ENCODE measurements at places on chromosomes 5 and 9.

- no peak for DNase-seq
Observed at GRCh38 chr9:136949239-136949816, 2.7 kb upstream of the LCN12 start.

DNA sequence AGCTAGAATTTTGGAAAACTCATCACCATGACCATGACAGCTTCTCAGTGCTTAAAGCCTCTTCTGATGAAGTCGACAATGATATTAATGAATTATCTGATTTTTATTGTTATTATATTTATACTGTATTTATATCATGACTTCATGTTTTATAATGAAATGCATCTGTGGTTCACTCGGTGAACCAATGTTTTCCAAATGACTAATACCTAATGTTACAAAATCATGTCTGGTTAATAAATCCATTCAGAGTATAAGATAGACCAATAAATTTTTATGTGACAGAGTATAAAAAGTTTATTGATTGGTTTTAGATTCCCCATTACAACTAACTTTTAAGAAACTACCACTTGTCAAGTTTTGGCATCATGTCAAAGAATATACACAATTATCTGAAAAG is 416.5 kb downstream of the MLLT3 start:
- DNase-seq = no peak

DNA sequence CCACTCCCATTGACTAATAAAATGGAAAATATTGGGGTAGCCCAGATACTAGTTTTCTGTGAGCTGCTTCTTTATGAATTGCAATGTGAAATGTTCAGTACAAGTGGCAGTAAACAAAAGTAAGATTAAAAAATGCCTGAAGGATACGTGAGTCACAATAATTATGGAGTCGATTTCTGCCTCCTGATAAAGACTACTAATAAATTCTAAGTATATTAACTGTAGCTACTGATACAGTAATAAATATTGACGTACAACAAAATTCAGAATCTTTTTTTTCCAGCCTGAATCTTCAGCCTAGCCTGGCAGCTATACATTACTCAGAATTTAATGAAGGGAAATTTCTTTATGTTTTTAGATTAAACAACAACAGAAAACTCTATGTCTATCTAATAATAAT is 218.1 kb downstream of the MPDZ start:
- DNase-seq = no peak

GRCh38 chr5:31768784-31769183 is 129.9 kb downstream of the PDZD2 start:
- DNase-seq = no peak

DNA sequence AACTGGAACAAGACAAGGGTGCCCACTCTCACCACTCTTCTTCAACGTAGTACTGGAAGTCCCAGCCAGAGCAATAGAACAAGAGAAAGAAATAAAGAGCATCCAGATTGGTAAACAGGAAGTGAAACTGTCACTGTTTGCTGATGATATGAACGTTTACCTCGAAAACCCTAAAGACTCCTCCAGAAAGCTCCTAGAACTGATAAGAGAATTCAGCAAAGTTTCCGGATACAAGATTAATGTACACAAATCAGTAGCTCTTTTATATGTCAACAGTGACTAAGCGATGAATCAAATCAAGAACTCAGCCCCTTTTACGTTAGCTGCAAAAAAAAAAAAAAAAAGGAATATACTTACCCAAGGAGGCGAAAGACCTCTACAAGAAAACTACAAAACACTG is 306.6 kb downstream of the PLK2 start:
- no peak for DNase-seq

GRCh38 chr5:28896949-28897348 is 1858.6 kb upstream of the CDH9 start:
- DNase-seq = no peak

DNA sequence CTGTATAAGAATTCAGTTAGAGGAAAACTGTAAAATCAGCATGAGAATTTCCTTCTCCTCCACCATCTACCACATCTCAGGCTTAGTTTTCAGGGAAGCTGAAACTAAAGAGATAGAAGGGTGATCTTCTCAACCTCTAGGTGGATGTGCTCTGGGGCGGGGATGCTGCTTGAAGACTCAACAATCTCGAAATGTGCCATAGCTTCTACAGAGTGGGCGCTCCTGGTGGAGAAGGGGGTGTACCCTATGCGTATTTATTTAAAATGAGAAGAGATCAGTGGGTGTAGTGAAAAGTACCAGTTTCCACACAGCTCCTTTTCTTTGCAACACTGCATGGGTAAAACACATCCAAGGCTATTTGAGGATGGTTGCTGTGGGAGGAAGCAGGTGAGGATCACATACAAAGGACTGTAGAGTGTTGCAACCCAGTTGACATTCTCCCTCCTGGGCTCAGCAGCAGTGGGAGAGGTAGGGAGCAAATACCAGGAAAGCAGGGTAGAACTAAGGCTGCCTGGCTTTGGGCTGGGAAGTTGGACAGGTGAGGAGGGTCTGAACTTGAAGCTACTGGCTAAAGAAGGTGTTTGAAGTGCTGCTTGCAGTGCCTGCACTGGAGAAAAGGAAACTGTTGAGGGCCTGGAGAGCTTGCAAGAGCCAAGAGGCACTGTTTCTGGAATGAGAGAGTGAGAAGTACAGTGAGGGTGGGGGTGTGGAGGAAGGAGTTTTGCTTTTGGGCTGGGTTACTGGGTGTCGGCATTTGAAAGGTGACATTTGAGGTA is 73.1 kb downstream of the MAST4 start:
- no peak for DNase-seq

GRCh38 chr5:156815988-156816599 is 34.0 kb upstream of the PPP1R2B start:
- DNase-seq = no peak

- DNase-seq = no peak
Observed at GRCh38 chr9:3436629-3437420, 89.0 kb downstream of the RFX3 start.

DNA sequence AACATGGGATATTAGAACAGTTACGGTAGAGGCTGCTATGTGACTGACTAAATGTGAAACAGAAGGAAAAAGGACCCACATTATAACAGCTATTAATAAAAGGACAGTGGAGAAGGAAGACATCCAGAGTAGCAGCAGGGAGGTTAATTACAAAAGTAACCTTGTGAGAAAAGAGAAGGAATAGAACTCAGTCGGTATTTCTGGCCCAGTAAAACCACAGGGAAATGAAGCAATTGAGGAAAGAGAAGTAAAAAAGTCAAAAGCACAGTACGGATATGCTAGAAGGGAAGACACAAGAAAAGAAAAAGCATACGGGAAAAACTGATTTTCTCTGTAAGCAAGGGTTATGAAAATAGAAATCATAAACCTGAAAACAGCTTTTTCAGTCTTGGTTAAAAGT is 164.7 kb downstream of the RFX3 start:
- DNase-seq = no peak

DNA sequence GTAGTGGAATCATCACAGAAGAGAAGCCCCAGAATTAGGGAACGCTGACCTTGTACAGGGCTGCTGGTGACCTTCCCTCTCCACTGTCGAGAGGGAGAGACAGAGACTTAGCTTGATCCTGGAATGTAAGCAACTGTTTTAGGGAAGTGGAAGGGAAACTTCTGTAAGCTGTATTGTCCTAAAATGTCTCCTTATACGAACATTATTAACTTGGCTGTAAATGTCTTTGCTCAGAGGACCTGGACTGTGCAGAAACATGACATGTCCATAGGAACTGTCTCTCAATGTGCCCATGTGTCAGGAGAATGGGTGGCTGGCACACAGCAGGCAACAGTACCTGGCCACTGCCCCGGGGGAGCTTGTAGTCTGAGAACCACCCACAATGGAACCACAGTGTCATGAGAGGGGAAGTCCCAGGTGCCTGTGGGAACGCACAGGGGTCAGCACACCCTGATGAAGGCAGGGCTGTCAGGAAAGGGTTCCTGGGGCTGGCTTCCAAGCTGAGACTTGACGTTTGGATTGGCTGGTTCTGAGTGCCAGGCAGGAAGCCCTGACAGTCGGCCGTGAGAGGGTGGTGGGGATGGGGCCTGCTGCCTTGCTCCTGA is 34.0 kb downstream of the DAP start:
- no peak for DNase-seq

GRCh38 chr5:13217636-13218035 is 726.9 kb downstream of the DNAH5 start:
- DNase-seq = no peak

GRCh38 chr9:87639949-87640348 is 86.0 kb upstream of the CTSL start:
- DNase-seq = no peak

- no peak for DNase-seq
Observed at GRCh38 chr5:67887748-67888161, 327.8 kb upstream of the PIK3R1 start.

DNA sequence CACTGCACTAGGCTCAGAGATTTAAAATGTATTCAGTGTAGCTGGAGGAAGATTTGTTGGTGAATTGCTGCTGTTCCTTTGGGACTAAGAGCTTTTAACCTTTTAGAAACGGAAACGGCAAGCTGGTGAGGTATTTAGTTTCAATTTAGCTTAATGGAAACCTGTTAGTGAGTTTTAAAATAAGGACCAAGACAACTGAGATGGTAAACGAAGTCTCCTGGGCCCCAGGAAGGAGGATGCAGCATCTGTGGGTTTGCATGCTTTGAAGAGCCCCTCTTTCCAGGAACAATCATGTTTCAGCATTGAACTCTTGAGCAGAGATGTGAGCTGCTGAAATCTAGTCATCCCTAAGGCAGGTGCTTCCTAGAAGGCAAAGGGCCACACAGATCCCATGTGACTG is 16.5 kb downstream of the DNAI1 start:
- no peak for DNase-seq

GRCh38 chr9:117752894-117753293 is 48.7 kb downstream of the TLR4 start:
- no peak for DNase-seq

- no peak for DNase-seq
Observed at GRCh38 chr5:52809884-52810283, 22.2 kb downstream of the ITGA1 start.

- DNase-seq = no peak
Observed at GRCh38 chr5:84614906-84615305, 230.2 kb upstream of the EDIL3 start.

GRCh38 chr5:58890701-58891085 is 307.8 kb downstream of the RAB3C start:
- DNase-seq = no peak

DNA sequence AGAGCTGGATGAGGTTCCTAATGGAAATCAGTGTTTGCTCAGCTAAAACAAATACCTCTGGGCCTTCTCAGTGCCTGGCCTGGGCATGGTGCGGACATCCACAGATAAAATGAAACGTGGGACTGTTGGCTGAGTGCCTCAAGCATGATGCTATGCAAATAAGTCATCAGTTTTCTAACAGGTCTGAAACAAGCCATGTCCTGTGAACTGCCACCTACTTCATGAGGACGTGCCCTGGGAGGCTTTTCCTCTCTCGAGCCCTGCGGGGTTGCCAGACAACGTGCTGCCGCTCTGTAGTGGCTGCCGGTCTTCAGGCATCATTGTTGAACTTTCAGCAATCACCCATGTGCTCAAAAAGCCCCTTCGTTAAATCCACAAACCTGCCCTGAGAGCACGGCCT is 240.4 kb upstream of the IRX2 start:
- no peak for DNase-seq

DNA sequence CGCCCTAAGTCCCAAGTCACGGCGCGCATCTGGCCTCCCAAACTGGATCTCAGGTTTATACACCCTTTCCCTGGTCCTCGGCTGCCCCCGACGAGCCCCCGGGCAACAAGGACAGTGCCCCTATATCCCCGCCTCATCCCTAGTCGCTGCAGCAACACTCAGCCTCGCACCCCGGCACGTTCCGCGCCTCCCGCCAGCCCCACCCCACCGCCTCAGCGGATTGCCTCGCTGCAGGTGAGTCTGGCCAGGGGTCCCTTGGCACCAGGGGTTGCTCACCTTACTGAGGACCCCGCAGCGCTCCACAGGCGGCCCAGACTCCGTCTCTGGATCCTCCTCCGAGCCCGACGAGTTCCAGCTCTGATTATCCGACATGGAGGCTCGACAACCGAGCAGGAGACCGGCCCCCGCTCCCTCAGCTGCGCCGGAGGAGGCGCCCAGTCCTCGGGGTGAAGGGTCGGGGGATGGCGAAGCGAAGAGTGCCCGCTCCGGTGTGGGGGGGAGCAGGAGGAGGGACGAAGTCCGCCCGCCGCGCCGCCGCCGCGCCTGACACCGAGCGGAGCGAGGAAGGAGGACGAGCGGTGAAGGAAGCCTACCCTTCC is 494 bp downstream of the CERT1 start:
- DNase-seq = no peak

- DNase-seq = no peak
Observed at GRCh38 chr5:119532637-119533036, 80.3 kb downstream of the HSD17B4 start.

GRCh38 chr5:476102-476813 is 33.3 kb downstream of the EXOC3 start:
- DNase-seq = no peak

DNA sequence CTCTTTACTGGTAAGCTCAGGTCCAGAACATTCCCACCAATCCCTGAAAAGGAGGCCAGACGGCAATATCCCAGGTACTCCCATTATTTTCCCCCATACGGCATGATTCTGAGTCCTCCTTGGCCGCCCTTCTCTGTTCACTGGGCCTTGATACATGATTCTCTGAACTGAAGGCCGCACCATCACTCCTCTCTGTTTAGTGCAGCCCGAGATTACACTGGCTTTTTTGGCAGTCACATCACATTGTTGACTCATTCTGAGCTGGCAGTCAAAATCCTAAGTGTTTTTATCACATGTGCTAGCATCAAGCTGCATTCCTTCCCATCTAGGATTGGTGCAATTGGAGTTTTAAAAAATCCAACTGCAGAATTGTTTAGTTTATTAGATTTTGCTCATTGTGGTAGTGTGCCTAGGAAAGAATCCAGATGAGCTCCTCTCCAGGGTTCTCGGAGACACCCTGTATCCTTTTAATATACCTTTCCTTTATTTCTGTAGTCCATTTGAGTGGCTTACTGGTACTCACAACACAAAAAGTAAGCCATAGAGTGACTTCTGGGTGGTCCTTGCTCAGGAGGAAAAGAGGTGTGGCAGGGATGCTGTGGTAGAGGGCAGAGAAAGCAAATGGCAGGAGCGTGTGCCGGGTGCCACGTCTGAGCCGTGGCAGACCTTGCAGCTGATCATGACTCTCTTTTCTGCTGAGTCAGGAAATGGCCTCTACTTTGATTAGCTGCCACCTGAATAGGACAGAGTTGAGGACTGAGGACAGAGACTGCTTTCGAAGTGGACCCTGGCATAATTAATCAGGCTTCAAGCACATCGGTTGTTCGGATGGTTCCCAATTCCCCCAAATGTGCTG is 121.1 kb upstream of the IL12B start:
- DNase-seq = no peak

GRCh38 chr5:134242146-134242545 is 16.3 kb upstream of the PPP2CA start:
- DNase-seq = no peak
